ENCODE measurements at places on chromosomes 1 and 21.

DNA sequence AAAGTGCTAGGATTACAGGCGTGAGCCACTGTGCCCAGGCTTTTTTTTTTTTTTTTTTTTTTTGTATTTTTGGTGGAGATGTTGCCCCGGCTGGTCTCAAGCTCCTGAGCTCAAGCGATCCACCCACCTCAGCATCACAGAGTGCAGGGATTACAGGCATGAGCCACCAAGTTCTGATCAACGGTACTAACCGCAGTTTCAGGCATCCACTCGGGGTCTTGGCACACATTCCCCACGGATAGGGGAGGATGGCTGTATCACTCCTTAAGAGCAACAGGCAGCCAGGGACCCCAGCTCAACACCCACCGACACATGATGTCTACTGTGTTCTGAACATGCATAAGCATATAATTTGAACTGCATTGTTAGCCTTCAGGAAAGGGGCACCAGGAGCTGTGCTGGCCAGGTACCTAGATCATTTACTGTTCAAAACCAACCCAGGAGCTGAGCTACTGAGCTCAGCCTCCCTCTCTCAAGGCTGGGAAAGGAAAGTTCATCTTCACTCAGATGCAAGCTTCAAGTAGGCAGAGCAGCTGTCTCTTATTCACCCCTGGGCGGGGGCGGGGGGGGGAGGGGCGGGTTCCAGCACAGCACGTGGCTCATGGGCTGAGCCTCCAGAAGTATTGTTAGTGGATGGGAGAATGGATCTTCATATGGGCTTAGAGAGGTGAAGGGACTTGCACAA, 24.7 kb downstream of the CAPZB start:
- no peak for DNase-seq

GRCh38 chr1:180988253-180988752, 34.4 kb downstream of the STX6 start:
- DNase-seq: peak; percentile 90

DNA sequence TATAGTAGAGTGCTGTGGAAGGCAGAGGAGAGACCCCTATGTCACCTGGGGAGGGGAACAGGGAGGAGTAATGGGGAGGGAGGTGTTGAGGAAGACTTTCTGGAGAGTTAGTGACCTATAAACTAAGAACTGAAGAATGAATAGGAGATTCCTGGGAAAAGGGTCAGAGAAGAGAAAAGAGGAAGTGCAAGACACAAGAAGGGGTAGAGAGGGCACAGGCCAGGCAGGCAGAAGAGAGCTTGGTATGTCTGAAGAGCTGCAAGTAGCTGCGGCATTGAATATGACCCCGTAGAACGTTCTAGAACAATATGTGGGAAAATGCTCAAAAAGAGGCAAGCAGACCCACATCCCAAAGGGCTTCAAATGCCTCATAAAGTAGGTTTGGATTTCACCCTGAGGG, 361.2 kb downstream of the PRDM2 start:
- DNase-seq: no peak

- DNase-seq: peak; percentile 39
Observed at GRCh38 chr1:202343652-202344349, 2.1 kb upstream of the UBE2T start.

- no peak for DNase-seq
Observed at GRCh38 chr1:46404482-46405196, 10.5 kb downstream of the FAAH start.

DNA sequence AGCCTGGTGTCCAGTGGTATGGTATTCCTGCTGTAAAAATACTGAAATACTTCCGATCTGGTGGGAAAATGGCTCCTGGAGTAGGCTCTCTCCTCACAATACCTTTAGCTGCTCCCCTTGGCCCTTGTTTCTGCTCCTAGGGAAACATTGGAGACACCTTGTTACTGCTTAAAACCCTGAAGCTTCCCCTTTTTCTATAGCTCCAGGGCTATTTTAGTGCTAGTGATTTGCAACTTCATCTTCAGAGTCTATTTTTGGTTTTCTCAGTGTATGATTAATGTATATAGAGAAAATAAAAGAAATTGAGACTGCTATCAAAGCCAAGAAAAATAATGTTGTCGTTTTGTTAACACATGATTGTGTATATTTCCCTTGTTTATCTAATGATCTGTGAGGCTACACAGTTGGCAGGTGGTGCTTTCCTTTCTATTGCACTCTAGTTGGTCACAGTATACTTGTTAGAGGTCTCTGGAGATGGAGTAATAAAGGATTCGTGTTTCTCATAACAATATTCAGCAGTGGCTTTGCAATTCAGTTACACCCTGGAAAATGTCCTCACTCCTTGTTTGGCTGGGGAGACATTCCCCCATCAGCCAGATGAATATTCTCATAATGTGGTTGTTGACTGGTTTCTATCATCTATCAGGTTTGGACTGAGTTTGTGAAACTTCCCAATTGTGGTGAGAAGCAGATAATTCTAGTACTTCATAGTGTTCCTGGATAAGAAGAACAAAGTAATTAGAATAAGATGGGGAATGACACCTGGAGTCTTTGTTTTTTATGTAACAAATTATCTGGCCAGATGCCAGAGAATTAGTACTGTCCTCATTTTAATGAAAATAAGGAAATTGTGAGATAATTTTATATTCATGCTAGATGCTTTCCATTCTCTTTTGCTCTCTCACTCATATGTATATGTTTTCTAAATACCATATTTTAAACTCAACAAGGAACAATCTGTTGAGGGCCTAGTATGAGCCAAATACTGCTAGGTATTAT, 44.8 kb upstream of the CACYBP start:
- DNase-seq: peak; percentile 41
